Stimulated activated CD4-positive, alpha-beta T cell treated with anti-CD3 and anti-CD28 coated beads, Interleukin-1b, Interleukin-23, amount 100 ng/mL, for 1 hour (primary cell): ENCODE measurements at places on chromosomes 3 and 15.

DNA sequence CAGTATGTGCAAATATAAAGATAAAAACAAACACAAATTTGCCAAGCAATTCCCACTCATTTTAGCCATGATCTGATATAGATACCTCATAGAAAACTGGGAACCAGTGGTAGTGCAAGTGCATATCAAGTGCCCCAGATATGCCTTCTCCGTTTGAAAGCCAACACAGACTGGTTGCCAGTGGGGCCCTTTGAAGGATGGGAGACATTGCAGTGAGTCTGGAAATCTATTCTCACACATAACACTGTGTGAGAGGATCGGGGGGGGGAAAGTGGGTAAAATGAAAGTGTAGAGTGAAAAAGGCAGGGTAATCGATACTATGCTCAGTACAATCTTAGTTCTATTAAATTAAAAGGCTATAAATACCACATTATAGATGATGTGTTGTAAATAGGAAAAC, 83.0 kb downstream of the CBLB start:
- DNase-seq: no peak

DNA sequence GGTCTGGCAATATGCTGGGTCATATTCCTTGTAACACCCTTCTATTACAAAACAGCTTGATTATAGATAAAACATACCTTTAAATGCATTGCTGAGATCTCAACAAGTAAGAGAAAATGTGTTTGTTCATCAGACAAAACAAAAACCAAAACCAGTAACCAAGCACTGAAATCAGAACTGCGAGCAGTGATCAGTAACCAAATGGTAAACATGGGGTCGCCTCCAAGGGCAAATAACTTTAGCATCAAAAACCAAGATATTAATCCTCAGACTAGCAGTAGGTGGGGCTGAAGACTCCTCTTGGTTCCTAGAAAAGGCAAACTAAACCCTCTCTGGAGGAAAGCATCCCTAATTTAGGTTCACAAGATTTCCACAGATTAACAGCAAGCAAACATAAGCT, 6.6 kb upstream of the HESX1 start:
- DNase-seq: no peak

DNA sequence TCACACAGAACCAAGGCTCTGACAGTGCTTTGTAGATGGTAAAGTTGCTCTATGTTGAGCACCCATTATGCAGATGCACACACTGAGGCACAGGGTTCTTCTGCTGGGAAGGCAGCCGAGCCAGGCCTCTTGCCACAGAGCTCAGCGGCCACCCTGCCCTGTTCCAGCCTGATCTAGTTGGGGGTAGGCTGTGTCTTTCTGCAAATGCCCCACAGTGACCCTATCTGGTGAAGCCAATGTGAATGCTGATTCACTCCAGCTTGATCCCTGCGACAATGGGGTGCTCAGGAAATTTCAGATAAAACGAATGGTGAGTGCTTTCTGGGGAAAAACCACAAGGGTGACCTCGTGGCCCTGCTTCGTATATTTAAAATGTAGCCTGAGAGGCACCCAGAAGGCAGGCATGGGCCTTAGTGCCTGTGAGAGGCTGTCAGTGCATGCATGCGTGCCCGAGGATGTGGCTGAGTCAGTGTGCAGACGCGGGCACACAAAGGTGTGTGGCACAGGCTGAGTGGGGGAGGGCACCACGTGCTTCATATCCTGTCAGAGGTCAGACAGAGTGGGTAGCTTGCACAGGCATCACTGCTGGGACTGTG, 85.7 kb downstream of the ATP2B2 start:
- no peak for DNase-seq

DNA sequence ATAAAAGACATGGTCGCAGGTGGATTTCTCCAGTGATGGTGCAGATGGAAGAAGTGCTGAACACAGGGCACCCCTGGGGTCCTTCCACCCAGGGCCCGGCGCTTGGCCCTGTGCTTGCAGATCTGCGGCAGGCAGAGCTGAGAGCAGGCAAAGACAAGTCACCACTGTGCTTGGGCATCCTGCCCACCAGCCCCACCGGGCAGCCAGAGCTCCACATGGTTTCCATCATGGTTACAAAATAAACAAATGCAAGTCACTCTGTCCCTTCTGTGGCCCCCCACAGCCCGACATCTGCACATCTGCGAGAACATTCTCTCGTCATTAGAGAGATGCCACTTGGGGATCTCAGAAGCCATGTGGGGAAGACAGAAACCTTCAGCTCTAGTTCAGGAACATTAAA, 37.6 kb upstream of the SFMBT1 start:
- DNase-seq: no peak

DNA sequence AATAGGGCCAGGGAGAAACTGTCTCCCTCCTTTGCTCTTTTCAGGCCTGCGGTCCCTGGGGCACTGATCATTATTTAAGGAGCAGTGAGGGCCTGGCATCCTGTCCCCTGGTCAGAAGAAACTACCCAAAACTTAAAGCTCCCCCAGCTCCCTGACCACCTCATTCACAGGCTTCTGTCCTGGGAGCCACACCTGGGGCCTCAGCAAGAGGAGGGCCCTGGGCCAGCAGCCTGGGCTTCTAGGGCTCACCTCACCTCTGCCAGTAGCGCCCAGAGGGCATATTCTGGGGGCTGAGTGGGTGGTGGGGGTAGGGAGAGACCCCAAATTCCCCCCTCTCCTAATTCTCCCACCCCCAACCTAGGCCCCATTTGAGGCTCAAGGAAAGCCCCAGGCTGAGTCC, 4.7 kb upstream of the GRM2 start:
- no peak for DNase-seq

GRCh38 chr3:157631478-157631877, 128.3 kb upstream of the VEPH1 start:
- DNase-seq: no peak

GRCh38 chr15:90540768-90541167, 11.0 kb downstream of the CRTC3 start:
- DNase-seq: no peak

- no peak for DNase-seq
Observed at GRCh38 chr3:169600732-169601131, 62.8 kb downstream of the MECOM start.

GRCh38 chr15:59138243-59138642, 33.3 kb downstream of the CCNB2 start:
- DNase-seq: peak; percentile 10

GRCh38 chr3:79257791-79258190, 510.0 kb downstream of the ROBO1 start:
- no peak for DNase-seq

DNA sequence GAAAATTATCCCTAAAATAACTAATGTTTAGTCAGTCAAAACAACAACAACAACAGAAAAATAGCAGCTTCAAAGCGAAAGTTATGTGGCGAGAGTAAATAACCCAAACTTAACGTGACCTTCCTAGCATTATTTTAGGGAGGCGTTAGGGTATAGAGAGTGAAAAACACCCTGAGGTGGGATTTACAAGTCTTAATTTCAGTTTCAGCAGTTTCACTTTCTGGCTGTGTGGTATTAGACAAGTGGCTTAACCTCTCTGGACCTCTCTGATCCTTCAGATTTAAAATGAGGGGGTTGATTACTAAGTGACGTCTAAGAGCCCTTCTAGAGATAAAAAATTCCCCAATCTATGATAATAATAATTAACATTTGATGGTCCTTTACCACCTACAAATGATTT, 291.2 kb downstream of the ZBTB20 start:
- no peak for DNase-seq

- no peak for DNase-seq
Observed at GRCh38 chr15:62691008-62691407, 351.5 kb upstream of the TPM1 start.

DNA sequence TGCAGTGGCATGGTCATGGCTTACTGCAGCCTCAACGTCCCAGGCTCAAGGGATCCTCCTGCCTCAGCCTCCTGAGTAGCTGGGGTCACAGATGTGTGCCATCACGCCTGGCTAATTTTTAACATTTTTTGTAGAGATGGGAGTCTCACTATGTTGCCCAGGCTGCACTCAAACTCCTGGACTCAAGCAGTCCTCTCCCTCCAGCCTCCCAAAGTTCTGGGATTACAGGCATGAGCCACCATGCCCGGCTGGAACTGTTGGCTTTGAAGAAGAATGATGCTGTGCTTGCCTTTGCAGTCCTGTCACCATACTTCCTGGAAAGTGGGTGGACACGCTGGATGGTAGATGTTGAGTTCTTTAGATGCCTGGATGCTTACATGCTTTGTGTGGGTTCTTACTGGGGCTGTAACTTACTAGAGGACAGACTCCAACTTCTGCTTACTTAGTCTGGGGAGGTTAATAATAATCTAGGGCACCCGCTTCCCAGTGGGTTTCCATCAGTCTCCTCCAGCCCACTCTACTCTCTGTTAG, 36.7 kb downstream of the IGF1R start:
- no peak for DNase-seq

DNA sequence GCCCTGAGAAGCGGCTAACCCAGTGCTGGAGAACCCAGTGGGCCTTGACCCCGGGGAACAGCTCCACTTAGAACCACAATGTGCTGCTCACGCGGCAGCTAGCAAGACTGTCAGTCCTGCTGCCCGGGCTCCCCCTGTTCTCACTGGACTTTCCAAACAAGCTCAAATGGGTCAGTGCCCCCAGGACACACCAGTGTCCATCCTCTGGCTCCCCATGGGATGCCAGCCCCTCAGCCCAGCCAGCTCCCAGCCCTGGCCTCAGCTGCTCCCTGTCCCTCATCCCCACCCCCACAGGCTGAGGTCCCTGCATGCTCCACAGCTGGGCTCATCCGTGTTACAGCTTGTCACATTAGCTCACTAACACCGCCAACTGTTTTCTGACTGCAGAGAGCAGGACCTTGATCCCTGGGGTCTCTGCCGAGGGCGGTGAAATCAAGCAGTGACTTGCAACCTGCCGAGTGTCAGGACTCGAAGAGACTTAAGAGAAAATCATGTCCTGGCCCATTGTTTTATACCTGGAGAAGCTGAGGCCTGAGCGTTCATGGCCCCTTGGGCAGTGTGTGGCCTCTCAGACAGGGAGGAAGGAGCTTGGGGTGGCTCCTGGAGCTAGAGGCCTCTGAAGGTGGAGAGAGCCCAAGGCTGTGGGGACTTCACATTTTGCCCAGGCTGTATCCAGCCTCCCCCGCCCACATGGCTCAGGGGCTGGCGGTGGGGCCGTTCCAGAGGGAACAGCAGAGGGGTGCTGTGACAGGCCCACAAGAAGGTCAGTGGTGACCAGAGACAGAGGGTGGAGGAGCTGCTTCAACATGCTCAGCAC, 157.5 kb downstream of the MEGF11 start:
- no peak for DNase-seq

DNA sequence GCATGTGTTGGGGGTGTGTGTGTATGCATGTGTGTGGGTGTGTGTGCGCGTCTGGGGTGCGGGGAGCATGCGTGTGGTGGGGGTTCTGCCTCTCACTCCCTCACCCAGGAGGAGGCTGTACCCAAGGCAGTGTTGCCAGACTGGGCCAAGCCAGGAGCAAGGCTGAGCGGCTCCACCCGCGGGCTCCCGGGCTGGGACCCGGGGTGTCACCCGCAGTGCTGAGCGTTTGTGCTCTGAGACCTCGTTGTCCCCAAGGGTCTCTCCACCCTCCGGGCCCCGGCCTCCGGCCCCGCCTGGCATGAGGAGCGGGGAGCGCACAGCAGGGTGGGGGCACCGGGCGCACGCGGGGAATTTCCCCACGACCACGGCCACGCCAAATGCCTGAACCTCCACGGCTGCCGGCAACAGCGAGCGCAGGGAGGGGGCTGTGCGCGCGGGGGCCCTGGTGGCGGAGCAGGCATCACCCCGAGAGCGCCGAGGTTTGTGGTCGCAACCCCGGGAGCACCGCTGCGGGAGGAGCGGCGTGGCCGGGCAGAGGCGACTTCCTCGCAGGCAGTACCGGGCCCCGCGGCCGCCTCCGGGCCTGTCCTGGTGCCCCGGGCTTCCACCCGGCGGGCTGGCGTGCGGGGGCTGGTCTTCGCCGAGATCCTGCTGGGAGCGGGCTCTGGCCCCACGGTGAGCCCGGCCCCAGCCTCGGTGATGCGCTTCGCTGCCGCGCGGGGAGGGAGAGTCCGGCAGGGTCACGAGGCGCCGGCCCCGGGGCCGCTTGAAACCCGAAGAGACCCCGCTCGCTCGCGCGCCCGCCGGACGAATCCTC, 7.4 kb upstream of the OCA2 start:
- DNase-seq: no peak

GRCh38 chr3:27758083-27758482, 36.0 kb upstream of the EOMES start:
- no peak for DNase-seq

DNA sequence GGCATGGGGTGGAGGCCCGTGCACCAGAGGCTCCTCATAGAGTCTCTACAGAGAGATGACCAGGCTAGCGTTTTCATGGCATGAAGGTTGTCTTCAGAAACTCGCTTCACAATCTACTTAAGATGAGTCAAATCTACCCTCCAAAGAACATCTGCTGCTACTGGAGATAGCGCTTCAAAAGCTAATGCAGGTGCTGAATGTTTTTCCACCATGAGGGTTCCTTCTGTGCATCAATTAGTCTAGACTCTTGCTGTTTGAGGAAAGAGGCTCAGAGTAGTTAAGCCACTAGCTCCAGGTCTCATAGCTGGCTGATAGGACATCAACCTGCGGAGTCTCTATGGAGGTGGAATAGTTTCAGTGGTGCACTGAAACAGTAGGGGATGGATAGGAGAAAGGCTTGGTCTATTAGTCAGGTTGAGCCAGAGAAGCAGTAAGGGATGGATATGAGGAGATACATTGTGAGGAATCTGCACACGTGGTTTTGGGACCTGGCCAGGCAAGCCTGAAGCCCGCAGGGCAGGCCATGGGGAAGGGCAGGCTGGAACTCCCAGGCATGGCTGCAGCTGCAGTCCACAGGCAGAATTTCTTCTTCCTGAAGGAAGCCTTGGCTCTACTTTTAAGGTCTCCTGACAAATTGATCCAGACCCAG, 117.5 kb downstream of the APBA2 start:
- no peak for DNase-seq

DNA sequence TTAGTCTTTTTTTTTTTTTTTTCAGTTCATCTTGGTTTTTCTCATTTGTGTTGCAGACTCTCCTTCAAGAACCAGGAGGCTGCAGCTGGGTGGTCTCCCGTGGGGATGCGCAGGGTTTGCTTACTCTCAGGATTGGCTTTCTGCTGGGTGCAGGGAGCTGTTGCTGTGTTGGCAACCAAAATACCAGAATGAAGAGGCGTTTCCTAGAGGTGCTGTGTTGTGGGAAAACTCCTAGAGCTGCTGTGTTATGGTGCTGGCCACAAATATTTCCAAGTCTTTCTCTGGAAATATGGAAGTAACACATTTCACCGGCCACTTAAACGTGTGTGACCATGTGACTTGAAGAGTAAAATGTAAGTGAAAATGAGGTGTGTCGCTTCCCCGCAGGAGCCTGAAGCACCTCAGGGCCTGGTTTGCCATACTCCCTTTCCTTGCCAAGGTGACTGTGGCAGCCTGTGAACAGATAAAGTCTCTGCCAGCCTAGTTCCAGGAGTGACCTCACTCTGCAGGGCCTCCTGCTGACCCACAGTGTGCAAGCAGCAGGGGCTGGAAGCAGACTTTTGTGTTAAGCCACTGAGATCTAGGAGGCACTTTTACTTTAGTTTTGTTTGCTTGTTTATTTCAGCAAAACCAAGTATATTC, 258.9 kb downstream of the ADAMTS17 start:
- DNase-seq: no peak

- no peak for DNase-seq
Observed at GRCh38 chr3:72245183-72245811, 460.3 kb upstream of the PROK2 start.
